ENCODE measurements at places on chromosomes 1 and 21.
A peak's percentile ranks its signal among the peaks of the same experiment; 100 is the strongest.

GRCh38 chr1:205535866-205536758, 31.6 kb downstream of the CDK18 start:
- DNase-seq, result no peak

GRCh38 chr1:5253036-5253435, 598.6 kb downstream of the AJAP1 start:
- no peak for DNase-seq

GRCh38 chr1:156845055-156845952, 13.6 kb downstream of the INSRR start:
- DNase-seq, result no peak

GRCh38 chr1:25610822-25611630, 5.6 kb upstream of the MAN1C1 start:
- no peak for DNase-seq

DNA sequence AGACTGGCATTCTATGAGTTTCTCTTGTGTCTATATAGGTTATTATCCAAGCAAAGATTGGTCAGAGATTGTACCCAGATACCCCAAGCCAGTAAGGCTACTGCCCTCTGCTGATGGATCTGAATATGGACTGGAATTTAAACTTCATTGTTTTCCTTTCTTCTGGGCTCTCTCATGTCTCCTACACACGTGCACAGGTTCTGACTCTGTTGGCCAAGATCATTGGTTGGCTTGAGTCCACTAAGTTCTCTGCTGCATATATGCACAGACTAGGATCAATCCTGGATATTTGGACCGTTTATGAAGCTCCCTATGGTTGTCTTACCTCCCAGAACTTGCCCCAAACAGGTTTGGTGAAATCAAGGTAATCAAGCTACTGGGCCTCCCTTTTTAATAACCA, 69.7 kb downstream of the CC2D1B start:
- DNase-seq, result no peak

DNA sequence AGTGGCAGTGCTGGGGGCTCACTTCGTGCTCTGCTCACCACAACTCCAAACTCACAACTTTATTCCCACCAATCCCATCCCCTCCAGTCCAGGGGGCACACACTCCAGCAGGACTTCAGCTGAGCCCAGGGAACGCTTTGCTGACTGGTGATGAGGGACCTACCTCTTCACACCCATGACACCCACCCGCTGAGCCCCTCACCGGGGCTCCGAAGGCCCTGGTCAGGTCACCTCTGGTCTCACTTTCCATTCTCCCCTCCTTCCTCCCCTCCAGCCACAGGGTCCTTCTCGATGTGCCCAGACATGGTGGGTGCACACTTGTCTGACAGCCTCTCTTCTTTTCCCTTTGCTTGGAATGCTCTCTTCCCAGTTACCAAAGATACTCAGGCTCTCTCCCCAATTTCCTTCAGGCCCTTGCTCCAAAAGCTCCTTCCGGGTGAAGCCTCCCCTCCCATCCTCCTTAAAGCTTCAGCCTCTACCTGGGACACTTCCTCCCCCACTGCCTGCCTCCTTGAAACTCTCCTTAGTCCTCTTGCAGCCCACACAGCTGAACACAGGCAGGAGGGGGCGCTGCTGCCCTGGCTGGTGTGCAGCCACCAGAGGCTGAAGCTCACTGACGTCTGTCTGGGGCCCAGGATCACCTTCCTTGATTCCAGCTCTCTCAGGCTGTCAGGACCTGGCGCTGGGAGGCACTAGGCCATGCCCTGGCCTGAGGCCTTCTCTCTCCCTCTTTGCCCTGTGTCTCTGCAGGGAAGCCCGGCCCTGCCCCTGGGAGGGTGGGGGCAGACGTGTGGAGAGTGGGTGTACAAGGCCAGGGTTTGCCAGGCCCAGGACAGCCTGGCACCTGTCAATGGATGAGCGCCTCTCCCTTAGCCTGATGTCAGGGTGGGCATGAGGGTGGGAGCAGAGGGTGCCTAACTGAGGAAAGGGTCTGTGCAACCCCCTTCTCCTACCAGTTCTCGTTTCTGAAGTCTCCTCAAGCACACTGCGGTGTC, 1.6 kb downstream of the KCNE1 start:
- peak; percentile 86 for DNase-seq

GRCh38 chr1:55868026-55868425, 652.9 kb upstream of the USP24 start:
- no peak for DNase-seq

DNA sequence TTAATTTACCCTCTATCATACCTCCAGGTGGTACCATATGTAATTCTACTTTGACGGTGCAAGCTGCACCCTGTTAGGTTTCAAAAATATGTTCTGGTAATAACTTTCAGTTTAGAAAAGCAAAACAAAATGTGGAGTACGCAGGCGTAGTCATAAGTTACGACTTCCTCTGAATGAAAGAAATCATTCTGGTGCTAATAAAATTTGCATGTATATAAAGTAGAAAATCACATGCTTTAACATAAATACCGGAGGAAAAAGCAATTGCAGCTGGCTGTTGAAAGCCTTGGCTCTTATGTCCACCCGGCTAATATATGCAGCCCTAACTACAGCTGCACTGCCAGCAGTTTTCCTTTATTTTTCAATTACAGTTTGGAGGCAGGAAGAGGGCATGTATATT, 65.2 kb upstream of the TMPRSS15 start:
- DNase-seq, result no peak

DNA sequence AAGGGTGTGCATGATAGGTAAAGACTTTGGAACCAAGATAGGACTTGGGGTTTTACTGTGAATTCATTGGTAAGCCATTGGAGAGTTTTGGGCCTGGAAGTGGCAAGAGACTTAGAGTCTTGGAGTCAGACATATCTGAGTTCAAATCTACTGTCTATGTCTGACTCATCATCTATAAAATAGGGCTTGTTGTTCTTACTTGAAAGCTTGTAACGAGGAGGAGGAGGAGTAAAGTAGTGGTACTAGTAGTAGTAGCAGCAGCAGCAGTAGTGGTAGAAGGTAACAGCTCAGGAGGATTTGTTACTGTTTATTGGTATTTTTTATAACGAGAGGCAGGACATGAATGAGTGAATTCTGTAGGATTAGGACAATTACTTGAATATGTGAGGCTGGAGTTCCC, 62.7 kb downstream of the CACHD1 start:
- no peak for DNase-seq

DNA sequence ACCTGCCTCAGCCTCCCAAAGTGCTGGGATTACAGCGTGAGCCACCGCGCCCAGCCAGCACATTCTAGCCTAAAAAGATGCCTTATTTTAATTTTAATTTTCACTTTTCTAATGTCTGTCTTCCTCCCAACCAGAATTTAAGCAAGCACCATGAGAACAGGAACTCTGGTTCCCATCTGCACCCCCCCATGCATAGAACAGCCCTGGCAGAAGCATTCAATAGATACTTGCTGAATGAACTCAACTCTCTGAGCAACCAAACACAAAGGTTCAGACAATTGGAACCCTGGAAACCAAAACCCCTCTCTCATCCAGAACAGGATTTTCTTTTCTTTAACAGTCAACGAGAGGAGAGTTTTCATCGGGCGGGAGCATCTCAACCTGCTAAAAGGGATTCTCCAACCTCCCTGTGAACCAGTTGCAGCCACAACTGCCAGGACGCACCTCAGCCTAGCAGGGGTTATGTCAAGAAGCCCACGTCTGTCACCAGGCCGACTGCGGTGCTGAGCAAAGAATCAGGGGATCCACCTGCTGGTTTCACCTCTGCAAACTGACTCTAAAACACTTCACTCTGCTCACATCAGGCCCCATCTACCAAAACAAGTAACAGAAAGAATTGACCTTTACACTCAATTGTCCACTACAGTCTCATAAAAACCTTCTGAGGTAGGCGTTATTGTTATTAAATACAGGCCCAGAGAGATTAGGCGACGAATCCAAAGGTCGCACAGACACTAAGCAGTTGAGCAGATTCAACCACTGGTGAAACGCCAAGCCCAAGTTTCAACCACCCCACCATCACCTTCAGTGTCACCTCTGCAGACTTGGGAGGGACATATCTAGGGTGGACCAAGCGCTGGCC, 1.7 kb downstream of the KIAA2013 start:
- DNase-seq, result no peak

- DNase-seq, result no peak
Measured at GRCh38 chr21:41585199-41585994, 77.4 kb upstream of the TMPRSS2 start.

- peak; percentile 6 for DNase-seq
Measured at GRCh38 chr1:10910681-10911489, 101.6 kb upstream of the TARDBP start.

- no peak for DNase-seq
Measured at GRCh38 chr1:175167861-175168260, 24.7 kb downstream of the KIAA0040 start.

DNA sequence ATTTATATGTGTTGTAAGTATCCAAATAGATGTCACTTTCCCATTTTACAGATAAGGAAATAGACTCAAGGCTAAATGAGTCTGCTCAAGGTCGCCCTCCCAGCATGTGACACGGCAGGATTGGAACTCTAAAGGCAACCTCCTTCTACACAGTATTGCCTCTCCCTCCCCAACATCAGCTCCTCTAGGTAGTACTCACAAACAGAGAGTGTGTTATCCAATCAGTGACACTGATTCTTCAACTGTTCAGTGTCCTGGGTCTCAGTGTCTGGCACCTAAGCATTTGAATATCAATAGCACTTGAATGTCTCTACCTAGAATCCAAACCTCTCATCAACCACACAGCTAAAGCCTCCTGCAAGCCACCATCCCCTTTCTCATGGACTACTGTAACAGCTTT, 87.1 kb downstream of the DAB1 start:
- no peak for DNase-seq

- no peak for DNase-seq
Measured at GRCh38 chr1:205822397-205822796, 9.4 kb upstream of the SLC41A1 start.

DNA sequence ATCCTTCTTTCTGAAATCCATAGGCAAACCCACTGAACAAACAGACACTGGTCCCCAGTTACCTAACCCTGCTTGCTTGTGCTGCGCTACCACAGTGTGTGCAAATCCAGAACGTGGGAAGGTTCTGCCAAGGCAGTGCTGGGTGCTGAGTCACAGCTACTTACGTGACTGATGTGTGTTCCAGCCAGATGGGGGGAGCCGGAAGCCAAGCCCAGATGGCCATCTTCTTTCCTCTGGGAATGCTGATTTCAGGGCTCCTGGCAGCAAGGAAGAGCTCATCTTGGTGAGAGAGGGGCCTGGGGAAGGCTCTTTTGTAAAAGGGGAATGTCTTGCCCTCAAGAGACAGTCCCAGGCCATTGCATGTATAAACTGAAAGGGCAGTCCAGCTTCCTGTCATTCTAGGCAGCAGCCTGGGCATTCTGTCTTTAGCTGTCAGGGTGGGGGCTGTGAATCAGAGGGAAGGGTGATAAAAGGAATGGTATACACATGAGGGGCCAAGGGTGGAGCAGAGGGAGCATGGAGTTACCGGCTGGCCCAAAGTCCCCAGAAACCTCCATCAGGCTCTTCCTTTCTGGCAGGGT, 54.1 kb downstream of the CD46 start:
- peak; percentile 90 for DNase-seq

DNA sequence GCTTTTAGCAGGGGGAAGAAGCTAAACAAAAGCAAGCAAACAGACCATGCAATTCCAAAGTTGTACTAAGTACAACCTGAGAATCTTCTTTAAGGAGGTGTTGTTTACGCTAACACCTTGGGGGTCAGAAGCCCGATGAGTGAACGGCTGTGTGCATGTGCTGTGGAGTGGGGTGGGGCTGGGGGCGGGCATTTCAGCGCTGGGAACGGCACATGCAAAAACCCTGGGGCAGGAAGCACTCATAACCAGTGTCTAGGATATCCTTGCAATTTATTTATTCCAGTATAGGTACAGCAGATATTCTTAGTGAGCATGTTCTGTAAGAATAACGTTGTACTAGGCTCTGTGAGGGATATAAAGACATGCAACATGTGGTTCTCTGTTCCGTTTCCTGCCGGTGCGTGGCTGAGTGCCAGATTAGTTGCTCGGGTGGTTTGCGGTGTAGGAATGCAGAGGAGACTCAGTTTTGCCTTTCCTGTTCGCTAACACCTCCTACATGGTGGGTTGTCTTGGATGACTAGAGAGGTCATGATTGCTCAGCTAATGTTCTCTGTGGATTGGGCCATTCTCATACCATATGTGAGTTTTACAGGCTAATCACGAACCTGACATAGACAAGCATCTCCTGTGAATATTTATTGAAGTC, 3.7 kb downstream of the FASLG start:
- DNase-seq, result peak; percentile 53

GRCh38 chr1:167737169-167737568, 15.4 kb downstream of the MPZL1 start:
- no peak for DNase-seq

DNA sequence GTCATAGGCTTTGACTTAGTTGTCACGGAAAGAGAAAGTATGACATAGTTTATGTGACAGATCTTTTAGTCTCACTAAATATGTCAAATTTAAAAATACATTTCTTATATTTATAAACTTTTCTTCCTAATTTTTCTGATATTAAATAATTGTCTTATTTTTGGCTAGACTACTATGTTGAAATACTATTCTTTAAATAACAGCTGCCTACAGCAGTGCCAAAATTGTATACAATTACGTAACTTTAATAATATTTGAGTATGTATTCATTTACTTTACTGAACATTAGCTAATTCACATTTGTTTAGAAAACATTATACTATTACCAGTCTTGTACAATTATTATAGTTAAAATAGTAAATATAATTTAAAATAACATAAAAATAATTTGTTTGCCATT, 137.4 kb downstream of the ADGRL4 start:
- no peak for DNase-seq

- DNase-seq, result no peak
Measured at GRCh38 chr21:17793246-17794123, 25.7 kb downstream of the C21orf91 start.

DNA sequence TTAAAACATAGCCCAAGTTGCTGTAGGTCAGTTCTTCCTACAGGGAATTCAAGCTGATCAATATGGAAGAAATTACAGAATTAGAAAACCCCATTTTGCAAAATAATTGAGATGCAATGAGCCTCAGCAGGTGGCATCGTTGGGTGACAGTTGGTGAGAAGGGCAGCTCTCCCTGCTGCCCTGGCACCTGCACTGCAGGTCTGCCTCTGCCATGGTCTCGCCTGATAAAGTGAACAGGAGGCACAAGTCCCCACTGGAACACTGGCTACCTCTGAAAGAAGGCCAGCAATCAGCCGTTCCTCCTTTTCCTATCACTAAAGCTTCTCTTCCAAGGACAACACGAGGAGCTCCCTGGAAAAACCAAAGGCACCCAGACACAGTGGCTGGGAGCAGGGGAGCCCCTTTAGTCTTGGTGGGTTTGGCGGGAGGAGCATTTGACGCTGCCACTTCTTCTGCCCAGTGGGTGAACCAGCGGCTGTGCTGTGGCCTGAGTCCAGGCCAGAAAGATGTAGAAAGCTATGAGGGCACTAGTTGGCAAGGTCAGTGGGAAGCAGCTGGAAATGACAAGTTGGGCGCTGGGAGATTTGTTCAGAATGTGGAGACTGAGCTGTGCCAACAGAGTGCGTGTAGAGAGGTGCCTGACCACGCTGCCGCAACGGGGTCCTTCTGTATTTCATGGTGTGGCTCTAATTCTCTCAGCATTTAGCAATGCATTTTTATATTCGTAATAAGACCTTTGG, 93.1 kb downstream of the RIPK4 start:
- DNase-seq, result no peak

- no peak for DNase-seq
Measured at GRCh38 chr1:62978741-62979140, 194.8 kb downstream of the ATG4C start.

GRCh38 chr1:193335806-193336428, 149.5 kb upstream of the B3GALT2 start:
- no peak for DNase-seq

All from left cardiac atrium (tissue), 4 donors.